ENCODE measurements at places on chromosomes 1 and 21. TPM values are rescaled to one million over a fixed set of nuclear protein-coding genes. Genes with fewer than 3 reads are reported as not detected.

- DNase-seq: no peak
Observed at GRCh38 chr1:64246294-64246917, 43.0 kb downstream of the UBE2U start.

DNA sequence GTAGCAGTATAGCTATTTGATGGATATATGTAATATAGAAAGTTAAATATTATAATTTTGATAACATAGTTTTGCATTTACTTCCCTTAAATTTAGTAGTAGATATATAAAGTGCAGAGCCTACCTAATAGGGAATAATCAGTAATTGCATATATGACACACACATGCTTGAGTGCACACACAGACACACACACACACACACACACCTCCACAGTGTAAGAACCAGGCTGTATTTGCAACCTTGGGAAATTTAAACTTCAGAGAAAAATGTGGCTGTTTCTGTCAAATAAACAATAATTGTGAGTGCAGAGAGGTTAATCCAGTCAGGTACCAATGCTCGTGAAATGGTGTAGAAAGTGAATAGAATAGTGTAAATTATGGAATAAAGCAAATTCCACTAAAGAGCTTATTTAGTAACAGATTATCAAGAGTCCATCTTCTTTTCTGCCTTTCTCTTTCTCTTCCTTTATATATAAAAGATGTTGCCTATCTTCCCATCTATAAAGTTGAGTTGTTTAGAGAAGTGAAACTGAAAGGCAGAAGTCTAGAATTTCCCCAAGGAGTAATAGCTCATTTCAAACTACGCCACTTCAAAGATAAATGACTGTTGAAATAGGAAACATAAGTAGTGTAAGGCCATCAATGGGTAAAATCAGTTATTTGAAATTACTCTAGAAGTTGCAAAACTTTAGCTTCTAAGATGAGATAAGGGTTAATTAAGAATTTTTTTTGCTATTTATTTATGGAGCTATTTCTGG is 273.7 kb downstream of the SRGAP2C start:
- no peak for DNase-seq

- no peak for DNase-seq
Observed at GRCh38 chr21:39321424-39321823, 8.0 kb upstream of the BRWD1 start.

- DNase-seq: no peak
Observed at GRCh38 chr1:11501491-11501897, 22.5 kb downstream of the DISP3 start.

DNA sequence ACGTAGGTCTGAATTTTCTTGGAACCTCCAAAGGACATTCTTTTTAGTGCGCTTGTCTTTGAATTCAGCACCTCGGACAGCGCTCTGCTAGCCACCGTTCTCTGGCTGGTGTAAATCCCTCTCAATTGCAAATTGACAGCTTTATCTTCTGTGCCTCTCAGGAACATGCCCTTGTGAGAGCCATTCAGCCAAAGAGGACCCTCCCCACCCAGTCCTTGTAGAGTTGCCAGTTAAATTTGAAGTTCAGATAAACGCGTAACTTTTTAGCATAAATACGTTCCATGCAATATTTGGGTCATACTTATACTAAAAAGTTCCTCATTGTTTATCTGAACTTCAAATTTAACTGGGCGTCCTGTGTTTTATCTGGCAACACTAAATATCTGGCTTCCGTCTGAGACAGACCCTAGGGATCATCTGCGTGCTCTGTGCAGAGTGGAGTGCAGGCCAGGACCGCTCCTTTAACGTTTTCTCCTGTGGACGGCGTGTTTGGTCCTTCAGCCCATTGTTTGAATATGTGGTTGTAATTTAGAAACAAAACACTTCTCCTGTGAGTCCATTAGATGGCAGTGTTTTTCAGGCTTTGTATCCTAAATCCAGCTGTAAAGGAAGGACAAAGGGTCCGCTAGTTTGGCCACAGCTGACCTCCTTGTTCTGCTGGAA is 7.0 kb downstream of the KCNAB2 start:
- DNase-seq: peak; percentile 72

DNA sequence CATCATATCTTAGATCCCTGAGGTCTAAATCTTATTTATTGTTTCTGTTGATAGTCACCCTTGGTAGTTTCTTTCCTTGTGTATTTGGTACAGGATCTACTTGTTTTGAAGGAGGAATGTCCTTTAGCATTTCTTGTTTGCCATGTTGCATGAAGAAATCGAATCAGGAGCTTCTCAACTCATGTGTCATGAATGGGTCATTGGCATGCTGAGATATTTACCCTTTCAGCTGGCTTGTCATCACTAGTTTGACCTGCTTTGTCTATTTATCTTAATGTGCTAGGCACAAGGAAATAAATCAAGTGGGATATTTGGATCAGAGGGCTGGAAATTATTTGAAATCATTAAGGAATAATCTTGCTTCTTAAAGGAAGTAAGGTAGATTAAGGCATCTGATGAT is 23.8 kb downstream of the THEM4 start:
- DNase-seq: no peak

GRCh38 chr1:228542981-228543380 is 55.8 kb downstream of the RNF187 start:
- no peak for DNase-seq

Gene ITLN1
- 0.11 TPM for total RNA-seq

Gene NIBAN1
- total RNA-seq: 15.4 TPM

DNA sequence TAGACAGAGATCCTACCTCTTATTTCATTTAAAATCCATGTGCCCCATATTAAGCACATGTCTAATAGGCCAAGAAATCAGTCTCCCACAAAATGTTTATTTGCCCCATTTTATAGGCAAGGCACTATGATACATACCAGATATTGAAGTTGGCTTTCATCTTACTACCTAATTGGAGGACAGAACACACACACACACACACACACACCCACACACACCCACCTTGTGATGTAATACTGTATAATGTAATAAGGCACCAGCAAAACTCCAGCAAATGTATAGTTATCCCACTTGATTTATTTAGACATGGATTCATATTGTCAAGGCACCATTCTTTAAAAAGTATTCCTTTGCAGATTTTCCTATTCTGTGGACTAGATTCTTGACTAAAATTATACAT is 56.8 kb downstream of the ATP6V1G3 start:
- DNase-seq: no peak

GRCh38 chr21:38921511-38922251 is 116.0 kb downstream of the ETS2 start:
- peak; percentile 32 for DNase-seq

Gene KAZN
- total RNA-seq: 6.7 TPM

GRCh38 chr1:22569269-22569668 is 6.0 kb downstream of the EPHA8 start:
- no peak for DNase-seq

- DNase-seq: no peak
Observed at GRCh38 chr1:218556016-218556415, 210.9 kb downstream of the TGFB2 start.

Gene CA14
- not detected for total RNA-seq

DNA sequence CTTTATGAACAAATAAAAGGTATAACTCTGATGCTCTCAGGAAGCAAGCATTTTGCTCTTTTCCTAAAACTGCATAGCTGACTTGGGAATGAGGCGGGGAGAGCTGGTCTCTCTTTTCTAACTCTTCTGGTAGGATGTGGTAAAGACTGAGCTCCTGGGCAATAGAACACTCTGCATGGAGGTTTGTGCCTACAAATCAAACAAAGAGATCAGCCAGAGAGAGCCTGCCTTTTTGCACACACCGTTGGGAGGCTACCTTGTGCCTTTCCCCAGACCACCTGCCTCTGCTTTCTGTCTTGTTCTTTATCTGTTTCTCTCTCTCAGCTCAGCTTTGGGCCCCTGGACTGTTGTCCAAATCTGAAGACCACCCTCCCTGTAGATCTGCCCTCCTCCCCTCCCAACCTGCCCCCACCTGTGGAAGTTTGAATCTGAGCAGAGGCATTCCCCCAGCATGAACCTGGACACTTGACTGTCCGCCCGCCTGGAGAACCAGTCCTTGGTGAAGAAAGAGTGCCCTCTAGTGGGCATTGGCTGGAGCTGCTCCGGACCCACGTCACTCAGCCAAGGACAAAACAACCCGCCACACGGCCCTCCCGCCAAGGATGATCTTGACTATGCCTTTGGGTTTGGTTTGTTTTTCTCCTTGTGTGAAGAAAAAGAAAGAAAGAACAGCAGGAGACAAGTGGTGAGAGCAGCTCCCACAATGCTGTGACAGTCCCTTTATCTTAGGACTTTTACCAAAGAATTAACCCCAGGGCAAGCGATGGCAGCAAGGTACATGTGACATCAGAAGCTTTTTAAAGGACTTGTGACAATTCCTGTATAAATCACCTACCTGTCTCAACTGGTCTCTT is 228.2 kb downstream of the PBX1 start:
- DNase-seq: peak; percentile 82

Gene IGSF9
- total RNA-seq: 2.7 TPM

Gene SKI
- total RNA-seq: 5.3 TPM

GRCh38 chr1:231431665-231432415 is 9.8 kb upstream of the EGLN1 start:
- no peak for DNase-seq

- DNase-seq: no peak
Observed at GRCh38 chr1:41380195-41380594, 19.0 kb downstream of the FOXO6 start.

DNA sequence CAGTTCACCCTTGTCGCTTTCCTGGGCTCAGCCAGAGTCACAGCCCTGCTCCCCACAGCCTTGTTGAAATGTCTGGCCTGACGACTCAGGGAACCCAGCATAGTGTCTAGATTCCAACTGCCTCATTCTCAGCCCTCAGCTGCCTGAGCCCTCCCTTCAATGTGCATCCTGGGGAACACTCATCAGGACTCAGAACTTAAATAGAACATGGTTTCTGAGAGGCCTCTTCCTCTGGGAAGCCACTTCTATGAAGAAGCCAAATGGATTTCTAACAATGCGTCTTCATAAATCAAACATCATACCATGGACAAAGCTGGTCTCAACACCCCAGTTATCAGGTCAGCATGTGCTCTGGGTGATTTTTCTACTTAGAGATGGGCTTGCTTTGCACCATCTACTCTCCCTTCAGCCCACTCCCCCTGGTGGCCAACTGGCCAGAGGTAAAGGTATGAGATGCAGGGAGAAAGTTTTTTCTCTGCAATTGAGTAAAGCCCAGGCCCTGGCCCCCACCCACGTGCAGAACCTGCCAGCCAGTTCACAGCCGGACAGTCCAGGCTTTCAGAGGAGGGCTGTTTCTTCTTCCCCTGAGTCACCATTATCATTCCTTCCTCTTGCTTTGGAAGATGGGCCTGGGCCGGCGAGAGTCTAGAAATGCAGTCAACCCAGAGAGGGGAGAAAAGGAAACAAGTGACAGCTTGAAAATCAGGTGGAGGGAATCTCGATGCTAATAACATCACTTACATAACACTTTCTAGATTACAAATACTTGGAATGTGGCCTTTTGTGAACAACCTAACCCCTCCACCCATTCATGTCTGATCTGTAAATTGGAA is 32.1 kb downstream of the CD244 start:
- peak; percentile 70 for DNase-seq

Gene FAM167B
- not detected for total RNA-seq

- no peak for DNase-seq
Observed at GRCh38 chr1:115499253-115499652, 142.5 kb upstream of the VANGL1 start.

GRCh38 chr1:151196292-151196800 is 2.0 kb upstream of the PIP5K1A start:
- DNase-seq: peak; percentile 80
